A172 (cell line): ENCODE measurements at places on chromosomes 7 and 10. TPM values are rescaled to one million over a fixed set of nuclear protein-coding genes. Genes with fewer than 3 reads are reported as not detected.

Gene JCAD
- total RNA-seq = 3.2 and 4.2 TPM in 2 replicates

Gene CNOT4
- 6.8 and 8.6 TPM in 2 replicates for total RNA-seq

Gene PCLO
- total RNA-seq = 44.4 and 53.0 TPM in 2 replicates

Gene CACNB2
- total RNA-seq = 0.02 TPM in 1 of 2 replicates, not detected in the other

Gene GIMAP4
- total RNA-seq = not detected in 2 replicates

Gene EPO
- total RNA-seq = not detected in 2 replicates

Gene LLCFC1
- total RNA-seq = not detected in 2 replicates

Gene NUP205
- 71.2 and 75.4 TPM in 2 replicates for total RNA-seq

Gene ADCYAP1R1
- total RNA-seq = 0.16 TPM in 1 of 2 replicates, not detected in the other

Gene CTBP2
- total RNA-seq = 35.0 and 35.5 TPM in 2 replicates

Gene LAMTOR4
- total RNA-seq = 154 and 178 TPM in 2 replicates

Gene TAS2R5
- 0.10 TPM in 1 of 2 replicates, not detected in the other for total RNA-seq

Gene NPSR1
- not detected in 2 replicates for total RNA-seq

Gene TUBB8
- total RNA-seq = not detected in 2 replicates

Gene NSUN6
- 11.9 and 15.5 TPM in 2 replicates for total RNA-seq

Gene PDAP1
- total RNA-seq = 236 and 279 TPM in 2 replicates

Gene CYP2C18
- not detected in 2 replicates for total RNA-seq

Gene ENTPD1
- 1.9 and 2.5 TPM in 2 replicates for total RNA-seq

Gene CHN2
- total RNA-seq = 2.3 and 5.5 TPM in 2 replicates

Gene CPED1
- 18.0 and 18.4 TPM in 2 replicates for total RNA-seq

Gene SRGN
- total RNA-seq = 125 and 182 TPM in 2 replicates

Gene MACC1
- total RNA-seq = 0.05 TPM in 1 of 2 replicates, not detected in the other
